Posterior vena cava (tissue), 2 donors: ENCODE measurements at places on chromosomes 1 and 21.

DNA sequence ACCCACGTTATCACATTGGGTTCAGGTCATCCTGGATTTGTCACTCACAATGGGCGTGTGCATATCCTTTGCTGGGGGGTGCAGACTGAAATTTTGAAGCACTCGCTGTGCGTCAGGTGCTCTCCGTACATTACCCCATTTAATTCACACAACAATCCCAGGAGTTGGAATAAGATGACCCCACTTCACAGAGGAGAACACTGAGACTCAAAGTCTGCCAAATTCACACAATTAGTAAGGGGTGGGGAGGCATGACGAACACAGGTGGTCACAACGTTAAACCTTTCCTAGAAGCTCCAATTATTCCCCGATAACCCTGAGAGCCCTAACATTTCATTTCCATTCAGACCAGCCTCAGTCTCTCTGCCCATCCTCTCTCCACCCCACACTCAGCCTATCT lies 3.8 kb upstream of the S100A2 start:
- no peak for DNase-seq

DNA sequence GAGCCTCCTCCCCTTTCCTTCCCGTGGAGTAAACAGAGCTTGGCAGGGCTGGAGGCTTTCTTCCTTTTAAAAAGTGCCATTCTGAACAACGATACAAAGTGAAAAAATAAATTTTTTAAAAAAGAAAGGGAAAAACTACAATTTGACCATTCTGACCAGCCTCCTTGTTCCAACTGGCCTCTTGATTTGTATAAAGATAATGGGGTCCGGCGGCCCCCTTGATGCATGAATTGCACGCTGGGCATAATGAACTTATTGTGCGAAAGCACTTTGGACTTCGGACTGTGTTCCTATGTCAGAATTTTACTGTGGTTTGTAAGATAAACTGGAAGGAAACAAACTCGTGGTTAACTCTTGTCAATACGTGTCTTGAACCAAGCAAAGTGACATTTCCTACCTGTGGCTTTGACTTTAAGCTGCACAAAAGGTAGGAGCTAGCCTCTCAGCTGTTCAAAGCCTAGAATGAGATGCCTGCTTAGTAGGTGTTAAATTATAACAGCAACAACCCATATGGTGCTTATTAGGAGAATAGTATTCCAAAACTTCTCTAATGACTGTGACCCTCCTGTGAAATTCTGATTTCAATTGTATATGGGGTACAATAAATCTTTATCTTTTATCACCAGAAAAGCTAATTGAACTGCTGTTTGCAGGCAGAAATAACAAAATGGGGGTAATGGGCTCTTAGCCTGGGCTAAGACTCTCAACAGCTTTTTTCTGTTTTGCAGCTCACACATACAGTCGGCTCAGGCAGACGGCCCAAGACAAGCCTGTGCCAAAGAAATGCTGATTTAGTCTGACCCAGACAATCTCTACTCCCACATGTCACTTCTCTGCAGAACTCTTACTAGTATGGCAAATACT lies 9.3 kb downstream of the IRF2BP2 start:
- no peak for DNase-seq

GRCh38 chr1:192395211-192395610 lies 78.4 kb downstream of the RGS21 start:
- DNase-seq = no peak

DNA sequence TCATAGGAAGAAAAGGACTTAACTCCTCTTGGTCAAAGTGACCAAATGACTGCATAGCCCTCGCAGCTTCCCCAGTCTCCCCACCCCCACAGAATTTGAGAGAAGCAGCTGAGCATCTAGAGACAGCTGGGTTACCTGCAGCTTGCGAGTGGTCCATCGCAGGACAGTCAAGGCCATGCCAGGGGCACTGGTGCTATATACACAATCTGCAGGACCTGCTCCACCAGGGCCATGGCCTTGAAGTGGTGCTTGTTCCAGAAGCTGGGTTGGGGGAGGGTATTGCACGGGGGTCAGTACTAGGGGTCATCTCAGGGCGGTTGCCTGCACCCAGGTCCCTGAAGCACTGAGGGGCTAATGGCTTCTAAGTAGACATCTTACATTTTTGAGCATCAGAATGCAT lies 10.4 kb downstream of the MRTO4 start:
- DNase-seq = no peak
